Stomach (tissue), 19 donors: ENCODE measurements at places on chromosomes 4 and X.

DNA sequence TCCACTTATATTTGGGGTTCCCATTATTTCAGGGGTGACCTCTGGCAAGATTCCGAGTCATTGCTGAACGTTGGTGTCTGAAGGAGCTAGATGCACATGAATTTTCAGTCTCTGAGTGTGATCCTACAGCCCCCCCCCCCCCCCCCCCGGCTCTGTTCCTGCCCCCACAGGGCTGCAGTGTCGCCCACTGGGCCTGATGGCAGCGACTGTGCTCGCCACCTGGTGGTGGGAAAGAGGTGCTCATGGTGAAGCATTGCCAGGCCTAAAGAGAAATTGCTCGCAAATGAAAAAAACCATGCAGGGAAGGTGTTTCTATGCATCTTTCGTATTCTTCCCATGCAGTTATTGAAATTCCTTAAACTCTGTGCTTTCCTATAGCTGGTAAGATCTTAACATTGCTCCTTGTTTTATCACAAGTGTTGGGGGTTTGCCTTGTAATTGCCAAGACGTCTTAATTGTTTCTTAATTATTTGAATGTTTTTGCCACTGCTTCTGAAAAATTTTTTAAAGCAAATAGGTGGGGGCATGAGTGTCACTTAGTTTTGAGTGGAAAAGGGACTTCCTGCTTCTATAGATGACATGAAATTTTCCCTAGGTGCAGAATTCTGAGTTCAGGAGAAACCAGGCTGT, 63.2 kb downstream of the CLDN22 start:
- DNase-seq: peak; percentile 55

DNA sequence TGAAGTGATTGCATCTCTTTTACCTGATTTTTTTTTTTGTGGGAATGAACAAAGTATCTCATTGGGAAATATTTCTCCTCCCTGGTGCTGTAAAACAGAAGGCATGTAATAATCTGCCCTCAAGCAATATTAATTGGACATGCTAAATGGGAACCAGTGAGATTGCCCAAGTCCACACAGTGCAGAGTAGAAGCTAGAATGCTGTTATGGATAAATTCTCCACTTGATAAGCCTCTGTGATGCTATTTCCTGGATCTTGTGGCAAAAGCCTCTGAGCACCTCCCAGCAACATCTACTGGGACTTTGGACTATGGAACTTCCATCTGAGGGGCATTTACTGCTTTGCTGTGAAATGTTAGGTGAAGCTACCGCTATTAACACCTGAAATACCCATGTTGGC, 46.9 kb upstream of the YTHDC1 start:
- no peak for DNase-seq

- no peak for DNase-seq
Measured at GRCh38 chr4:162560073-162560472, 396.3 kb upstream of the FSTL5 start.

DNA sequence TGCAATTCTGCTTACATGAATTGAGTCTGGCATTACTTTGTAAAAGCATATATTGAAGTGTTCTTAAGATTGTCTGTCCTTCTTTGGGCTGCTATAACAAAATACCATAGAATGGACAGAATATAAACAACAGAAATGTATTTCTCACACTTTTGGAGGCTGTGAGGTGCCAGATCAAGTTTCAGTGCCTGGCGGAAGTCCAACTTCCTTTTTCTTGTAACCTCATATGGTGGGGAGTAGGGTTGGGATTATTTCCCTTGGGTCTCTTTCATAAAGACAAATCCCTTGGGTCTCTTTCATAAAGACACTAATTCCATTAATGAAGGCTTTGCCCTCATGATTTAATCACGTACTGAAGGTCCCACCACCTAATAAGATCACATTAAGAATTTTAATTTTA, 199.3 kb upstream of the GRID2 start:
- DNase-seq: no peak

DNA sequence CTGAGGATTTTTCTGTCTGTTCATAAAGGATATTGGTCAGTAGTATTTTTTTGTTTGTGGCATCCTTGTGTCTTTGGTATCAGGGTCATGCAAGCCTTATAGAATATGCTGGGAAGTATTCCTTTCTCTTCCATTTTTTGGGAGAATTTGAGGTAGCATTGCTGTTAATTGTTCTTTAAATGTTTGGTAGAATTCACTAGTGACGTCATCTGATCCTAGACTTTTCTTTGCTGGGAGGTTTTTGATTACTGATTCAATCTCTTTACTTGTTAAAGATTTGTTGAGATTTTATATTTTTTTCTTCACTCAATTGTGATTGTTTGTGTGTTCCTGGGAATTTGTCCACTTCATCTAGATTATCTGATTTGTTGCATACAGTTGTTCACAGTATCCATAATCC, 234.4 kb upstream of the ATP6AP2 start:
- DNase-seq: no peak

DNA sequence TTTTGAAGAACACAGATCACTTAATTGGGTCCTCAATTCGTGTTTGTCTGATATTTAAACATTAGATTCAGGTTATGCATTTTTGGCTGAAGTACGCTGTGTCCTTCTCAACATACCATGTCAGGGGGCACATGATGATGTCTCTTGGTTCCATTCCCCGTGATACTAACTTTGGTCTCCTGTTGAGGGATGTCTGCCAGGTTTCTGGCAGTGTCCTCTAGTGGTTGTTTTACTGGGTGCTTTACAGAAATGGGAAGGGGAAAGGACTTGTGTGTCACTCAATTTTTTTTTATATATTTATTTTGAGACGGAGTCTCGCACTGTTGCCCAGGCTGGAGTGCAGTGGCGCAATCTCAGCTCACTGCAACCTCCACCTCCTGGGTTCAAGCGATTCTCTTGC, 58.2 kb downstream of the WWC2 start:
- DNase-seq: no peak

- DNase-seq: peak; percentile 72
Measured at GRCh38 chrX:103831342-103831802, 685 bp downstream of the RAB9B start.

DNA sequence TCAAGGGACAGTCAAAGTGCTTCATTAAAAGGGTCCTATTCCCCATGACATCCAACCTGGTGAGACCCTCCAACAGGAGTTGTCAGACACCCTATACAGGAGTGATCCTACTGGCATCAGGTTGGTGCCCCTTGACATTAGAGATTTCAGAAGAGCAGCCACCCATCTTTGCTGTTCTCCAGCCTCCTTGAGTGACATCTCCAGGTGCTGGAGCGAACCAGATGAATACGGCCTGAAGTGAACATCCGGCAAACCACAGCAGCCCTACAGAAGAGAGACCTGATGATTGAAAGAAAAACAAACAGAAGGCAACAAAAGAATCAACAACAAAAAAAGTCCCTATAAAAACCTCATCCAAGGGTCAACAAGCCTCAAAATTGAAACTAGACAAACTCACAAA, 146.1 kb upstream of the PBDC1 start:
- no peak for DNase-seq

GRCh38 chr4:68718447-68719074, 48.1 kb upstream of the UGT2B15 start:
- DNase-seq: no peak

DNA sequence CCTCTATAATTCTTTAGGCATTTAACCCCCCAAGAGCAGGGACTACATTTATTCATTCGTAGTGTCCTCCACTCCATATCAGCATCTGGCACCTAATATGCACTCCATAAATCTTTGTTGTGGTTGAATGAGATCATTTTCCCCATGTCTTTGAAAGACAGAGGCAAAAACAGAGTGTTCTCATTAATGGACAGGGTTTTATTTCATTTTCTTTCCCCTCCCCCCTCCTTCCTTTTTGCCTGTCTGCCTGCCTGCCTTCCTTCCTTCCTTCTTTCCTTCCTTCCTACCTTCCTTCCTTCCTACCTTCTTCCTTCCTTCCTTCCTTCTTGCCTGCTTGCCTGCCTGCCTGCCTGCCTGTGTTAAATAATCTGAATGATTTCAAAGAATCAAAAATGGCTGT, 83.2 kb downstream of the SHROOM3 start:
- no peak for DNase-seq

DNA sequence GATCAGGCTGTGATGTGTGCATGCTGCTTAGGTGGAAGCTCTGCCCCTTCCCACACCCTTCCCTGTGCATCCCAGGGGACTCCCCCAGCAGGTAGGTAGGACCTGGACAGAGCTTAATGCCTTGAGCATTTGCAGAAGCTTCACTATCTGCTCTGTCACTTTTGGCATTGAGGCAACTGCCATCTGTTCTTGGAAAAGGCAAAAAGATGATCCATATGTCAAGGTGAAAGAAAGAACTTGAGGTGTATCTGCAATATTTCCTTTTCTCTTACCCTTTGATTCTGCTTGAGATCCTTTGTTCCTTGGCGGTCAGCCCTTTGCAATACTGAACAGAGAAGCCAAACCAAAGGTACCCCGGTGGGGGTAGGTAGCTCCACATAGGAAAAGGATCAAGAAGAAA, 37.1 kb upstream of the TBC1D9 start:
- no peak for DNase-seq

GRCh38 chr4:25160714-25161592, 704 bp upstream of the SEPSECS start:
- DNase-seq: peak; percentile 17

DNA sequence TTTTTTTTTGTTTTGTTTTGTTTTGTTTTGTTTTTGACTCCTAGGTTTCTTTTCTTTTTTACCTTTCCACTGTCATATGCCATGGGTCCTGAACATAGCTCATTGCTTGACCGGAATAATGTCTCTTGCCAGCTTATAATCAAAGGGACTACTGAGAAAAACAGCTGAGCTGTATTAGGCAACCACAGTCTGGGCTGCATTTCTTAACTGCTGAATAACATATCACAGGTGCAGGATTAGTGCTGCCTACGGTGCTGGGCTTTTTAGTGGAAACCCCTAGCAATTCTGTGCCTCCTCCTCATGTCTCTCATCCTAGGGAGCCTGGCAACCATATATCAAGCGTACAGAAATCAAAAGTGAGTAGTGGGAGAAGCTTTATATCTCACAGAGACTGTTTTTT, 333.5 kb downstream of the BMPR1B start:
- DNase-seq: no peak

DNA sequence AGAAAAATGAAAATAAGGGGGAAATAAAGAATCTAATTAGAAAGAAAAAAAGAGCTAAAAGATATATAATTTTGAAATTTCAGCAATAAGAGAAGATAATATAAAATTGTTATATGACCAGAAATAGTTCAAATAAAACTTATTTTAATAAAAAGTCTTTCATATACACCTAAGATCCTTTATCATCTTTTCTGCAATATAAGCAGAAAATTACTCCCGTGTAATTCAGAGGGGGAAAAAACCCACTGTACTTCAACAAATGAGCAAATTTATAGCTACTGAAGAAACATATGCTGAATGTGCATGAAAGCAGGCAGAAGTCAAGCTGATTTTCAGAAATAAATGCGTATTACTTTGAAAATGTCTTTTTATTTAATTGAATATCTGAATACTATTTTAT, 771.3 kb downstream of the FAT4 start:
- no peak for DNase-seq

DNA sequence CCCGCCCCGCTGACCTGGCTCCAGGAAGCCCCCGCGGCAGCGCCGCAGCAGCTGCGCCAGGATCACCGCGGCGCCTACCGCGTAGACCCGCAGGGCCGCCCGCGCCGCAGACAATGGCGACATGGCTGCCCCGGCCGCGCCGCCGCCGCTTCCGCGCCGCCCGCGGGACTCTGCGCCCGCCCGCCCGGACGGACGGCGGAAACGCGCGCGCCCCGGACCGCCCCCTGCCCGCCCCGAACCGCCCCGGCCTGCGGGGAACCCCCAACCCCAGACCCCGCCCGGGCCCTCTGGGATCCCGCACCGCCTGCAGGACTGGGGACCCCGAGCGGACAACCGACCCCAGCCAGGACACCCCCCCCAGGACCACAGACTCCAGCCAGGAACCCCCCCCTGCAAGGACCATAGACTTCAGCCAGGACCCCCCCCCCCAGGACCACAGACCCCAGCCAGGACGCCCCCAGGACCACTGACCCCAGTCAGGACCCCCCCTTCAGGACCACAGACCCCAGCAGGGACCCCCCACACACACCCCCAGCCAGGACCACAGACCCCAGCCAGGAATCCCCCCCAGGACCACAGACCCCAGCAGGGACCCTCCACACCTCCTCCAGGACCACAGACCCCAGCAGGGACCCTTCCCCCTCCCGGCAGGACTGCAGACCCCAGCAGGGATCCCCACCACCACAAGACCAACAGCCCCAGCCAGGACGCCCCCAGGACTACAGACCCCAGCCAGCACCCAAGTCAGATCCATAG, at the start of the genes DHRSX and ZBED1:
Gene DHRSX, minus strand, starts transcription at position 174 of the 756 bp plus-strand sequence. Its CDS starts 51 bp downstream, at position 123.
Gene ZBED1, minus strand, starts transcription at position 174 of the 756 bp plus-strand sequence. CDS start 10,257 bp downstream, outside the sequence.
- peak; percentile 82 for DNase-seq

- peak; percentile 59 for DNase-seq
Measured at GRCh38 chrX:14616301-14616700, 87.0 kb downstream of the GLRA2 start.

- DNase-seq: no peak
Measured at GRCh38 chr4:119489305-119489704, 139.3 kb downstream of the PDE5A start.

DNA sequence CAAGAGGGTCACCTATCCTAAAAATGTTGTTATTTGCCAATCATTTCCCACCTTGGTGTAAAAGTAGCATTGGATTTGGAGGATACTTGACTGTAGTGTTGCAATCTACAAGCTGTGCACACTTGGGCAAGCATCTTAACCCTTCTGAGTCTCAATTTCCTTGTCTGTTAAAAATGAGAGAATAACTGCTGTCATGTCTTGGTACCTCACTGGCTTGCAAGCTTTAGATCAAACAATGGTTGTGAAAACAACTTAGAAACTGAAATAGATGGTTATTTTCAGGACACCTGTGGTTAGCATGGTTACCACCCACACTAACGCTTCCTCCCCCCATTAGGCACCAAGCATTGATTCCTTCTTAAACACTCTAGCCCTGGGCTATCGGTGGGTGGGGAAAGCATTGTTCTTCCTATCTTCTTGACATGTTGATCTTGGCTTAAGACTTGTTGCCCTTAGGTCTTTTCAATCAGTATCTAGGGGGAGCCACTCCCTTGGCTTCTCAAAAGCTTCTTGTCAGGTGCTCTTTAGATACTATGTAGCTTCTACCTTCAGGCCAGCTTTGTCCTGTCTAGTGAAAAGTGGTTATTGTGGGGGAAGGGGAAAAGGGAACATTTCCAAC, 10.6 kb upstream of the AMOT start:
- DNase-seq: no peak

- DNase-seq: no peak
Measured at GRCh38 chr4:46878641-46879040, 30.4 kb downstream of the COX7B2 start.

- no peak for DNase-seq
Measured at GRCh38 chr4:35463251-35463952, 780.9 kb downstream of the ARAP2 start.

DNA sequence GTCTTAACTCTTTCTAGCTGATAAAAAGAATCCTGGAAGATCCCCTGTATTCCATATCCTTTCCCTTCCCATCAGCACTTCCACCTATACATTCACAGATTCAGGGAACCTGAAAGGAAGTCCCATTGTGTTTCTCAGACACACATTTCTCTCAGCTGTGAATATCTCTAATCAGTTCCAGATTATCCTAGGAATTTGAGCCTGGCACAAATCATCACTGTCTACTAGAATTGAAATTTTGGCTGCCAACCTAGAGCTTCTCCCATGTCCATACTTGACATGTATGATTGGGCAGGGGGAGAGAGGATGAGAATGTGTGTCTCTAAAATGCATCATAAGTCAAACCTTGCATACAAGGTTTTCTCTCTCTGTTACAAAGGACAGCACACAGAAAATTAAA, 53.1 kb downstream of the NDST3 start:
- DNase-seq: no peak
